Upper lobe of left lung (tissue), 6 donors: ENCODE measurements at places on chromosomes 3 and 15. TPM values are rescaled to one million over a fixed set of nuclear protein-coding genes. Genes with fewer than 3 reads are reported as not detected.

GPR171 gene
- 3.0 TPM for total RNA-seq

ZNF80 gene
- total RNA-seq = not detected

DLL4 gene
- 9.5 TPM for total RNA-seq

TMEM40 gene
- total RNA-seq = 0.30 TPM

CRYGS gene
- total RNA-seq = 2.9 TPM

CPB1 gene
- not detected for total RNA-seq

KLHL18 gene
- 23.6 TPM for total RNA-seq

- H3K27me3 ChIP-seq = no peaks in the 10 kb centered on the region
- no peak for DNase-seq
- H3K27ac ChIP-seq = no peak overlapping the region
- H3K4me3 ChIP-seq = no peak overlapping the region
- H3K36me3 ChIP-seq = no peaks in the 10 kb centered on the region
Measured at GRCh38 chr15:68354923-68355322, 77.0 kb downstream of the ITGA11 start.

GRCh38 chr3:73624821-73625665 is at the start of gene PDZRN3:
Gene PDZRN3 (minus strand): TSS chr3:73624941.
- peak within 1 kb of the TSS; percentile 59 for H3K4me3 ChIP-seq
- peak within 1 kb of the TSS; percentile 77 for H3K27ac ChIP-seq
- DNase-seq = no peak
- no peaks in the 10 kb centered on the region for H3K36me3 ChIP-seq
- no peaks in the 10 kb centered on the region for H3K27me3 ChIP-seq

DNA sequence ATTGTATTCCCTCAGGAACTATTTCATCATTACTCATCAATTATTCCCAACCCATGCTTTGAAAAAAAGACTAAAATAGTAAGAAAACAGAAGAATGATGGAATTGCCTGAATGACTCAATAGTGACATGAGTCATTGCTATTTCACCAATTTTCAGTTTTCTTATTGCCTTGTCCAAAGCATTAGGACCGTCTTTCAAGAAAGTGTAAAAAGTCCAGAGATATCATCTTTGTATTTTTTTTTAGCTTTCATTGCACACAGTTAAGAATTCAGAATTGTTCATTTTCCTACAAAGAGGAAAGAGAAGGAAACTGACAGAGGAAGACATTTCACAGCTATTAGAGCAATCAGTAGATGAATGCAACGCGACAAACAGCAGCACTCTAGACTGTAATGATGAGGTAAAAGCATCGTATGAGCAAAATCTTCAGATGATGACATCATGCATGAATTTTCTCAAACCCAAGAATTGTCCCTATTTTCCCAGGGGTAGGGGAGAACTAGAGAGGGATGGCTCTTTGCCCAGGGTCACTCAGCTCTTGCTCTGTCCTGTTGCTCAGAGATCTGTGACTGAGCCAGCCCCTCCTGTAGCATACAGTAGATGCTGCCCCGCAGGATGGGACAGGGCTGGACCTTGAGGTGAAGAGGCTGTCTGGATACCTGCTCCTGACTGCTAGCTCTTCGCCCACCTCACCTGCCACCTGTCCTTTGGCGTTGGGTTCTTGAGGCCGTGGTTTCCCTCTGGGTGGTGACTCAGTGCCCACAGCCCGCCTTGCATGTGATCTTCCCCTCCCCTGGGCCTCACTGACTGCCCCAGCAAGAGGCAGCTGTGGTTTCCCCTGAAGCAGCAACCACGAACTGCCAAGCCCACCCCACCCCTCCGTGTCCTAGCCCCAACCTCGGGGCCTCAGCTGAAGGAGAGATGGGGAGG is 84.8 kb downstream of the PPCDC start:
- peak overlapping the region; percentile 46 for H3K27ac ChIP-seq
- H3K36me3 ChIP-seq = no peaks in the 10 kb centered on the region
- H3K4me1 ChIP-seq = peaks cover 25% of the 10 kb centered on the region
- DNase-seq = peak; percentile 82

GRCh38 chr3:149621218-149622005 is 36.4 kb downstream of the WWTR1 start:
- H3K27ac ChIP-seq = no peak overlapping the region
- DNase-seq = no peak
- no peak overlapping the region for H3K4me3 ChIP-seq
- H3K4me1 ChIP-seq = peaks cover 37% of the 10 kb centered on the region
- no peaks in the 10 kb centered on the region for H3K27me3 ChIP-seq

GRCh38 chr15:36879568-36880222 is 220.7 kb downstream of the MEIS2 start:
- H3K4me1 ChIP-seq = peaks cover 35% of the 10 kb centered on the region
- peaks cover 2% of the 10 kb centered on the region for H3K27me3 ChIP-seq
- H3K36me3 ChIP-seq = no peaks in the 10 kb centered on the region
- no peak for DNase-seq
- H3K27ac ChIP-seq = no peak overlapping the region
- H3K4me3 ChIP-seq = no peak overlapping the region

- no peaks in the 10 kb centered on the region for H3K4me1 ChIP-seq
- H3K27me3 ChIP-seq = no peaks in the 10 kb centered on the region
- DNase-seq = no peak
Measured at GRCh38 chr15:94367726-94368535, 136.6 kb downstream of the MCTP2 start.

DNA sequence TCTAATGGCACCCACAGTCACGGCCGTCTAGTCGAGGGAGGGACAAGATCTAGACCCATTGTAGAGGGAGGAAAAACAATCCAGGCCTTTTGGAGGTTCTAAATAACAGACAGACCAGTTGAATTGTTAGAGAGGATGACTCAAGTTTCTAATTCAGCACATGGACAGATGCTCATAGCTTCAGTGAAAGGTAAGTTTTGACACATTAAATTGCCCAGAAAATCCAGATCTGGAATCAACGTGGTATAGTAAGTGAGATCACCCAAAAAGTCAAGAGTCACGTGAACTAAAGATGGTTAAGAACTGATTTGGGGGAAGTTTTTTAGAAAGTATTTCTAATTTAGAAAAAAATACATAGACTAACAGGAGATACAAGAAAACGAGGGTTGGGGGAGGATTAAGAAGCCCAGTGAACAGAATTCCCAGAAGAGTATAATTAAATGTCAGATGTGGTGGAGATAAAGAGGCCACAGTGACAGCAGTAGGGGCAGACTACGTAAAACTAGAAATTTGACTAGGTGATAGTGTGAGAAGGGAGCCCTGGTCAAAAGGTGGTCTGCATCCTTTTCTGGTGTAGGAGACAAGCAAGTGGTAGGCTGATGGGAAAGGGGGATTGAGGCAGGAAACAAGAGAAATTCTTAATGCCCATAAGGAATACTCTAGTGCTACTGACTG is 47.1 kb downstream of the CAPN7 start:
- H3K4me1 ChIP-seq = peaks cover 3% of the 10 kb centered on the region
- H3K36me3 ChIP-seq = peaks cover 56% of the 10 kb centered on the region
- H3K27ac ChIP-seq = no peak overlapping the region
